ENCODE measurements at places on chromosomes 2 and 18.

DNA sequence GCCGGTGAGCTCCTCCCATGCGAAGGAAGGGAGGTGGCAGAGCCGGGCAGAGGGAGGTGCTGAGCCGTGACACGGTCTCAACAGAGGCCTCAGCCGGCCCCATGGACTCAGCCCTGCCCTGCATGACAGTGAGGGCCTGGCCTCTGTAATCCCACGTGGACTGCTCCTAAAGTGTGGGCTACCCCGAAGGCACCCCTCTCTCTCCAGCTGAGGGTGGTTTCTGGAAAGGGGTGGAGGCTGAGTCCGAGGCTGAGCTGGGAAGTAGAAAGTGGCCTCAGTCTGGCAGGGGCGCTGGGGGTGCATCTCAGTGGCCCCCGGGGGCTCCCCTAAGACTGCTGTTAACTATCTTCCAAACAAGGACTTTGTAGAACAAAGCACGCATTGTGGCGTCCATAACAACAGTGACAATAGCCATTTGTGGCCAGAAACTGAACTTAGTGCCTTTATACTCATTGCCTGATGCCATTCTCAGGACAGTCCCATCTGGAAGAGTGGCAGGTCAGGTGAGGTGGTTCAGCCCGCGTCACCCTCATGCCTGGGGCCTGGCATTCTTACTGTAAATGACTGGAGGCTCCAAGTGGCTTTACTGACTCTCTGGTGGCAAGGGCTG lies 192.4 kb downstream of the TWIST2 start:
- ATAC-seq, result no peak

DNA sequence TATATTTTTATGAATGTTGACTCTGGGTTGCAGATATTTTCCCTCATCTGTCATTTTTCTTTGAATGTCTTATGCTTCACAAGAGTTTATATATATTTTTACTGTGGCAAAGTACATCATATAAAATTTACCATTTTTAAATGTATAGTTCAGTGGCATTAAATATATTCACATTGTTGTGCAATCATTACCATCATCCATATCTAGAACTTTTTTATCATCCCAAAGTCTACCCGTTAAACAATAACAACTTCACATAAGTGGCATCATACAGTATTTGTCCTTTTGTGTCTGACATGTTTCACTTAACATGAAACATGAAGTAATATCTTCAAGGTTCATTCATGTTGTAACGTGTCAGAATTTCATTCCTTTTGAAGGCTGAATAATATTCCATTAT lies 24.5 kb downstream of the RAB3GAP1 start:
- ATAC-seq, result no peak

GRCh38 chr18:2529154-2529553 lies 42.2 kb downstream of the METTL4 start:
- ATAC-seq, result no peak

- ATAC-seq, result no peak
These were observed 308.5 kb downstream of the NRXN1 start for GRCh38 chr2:50723286-50723938.

GRCh38 chr2:215365184-215365658 lies 53.4 kb downstream of the ATIC start:
- no peak for ATAC-seq

Measured in esophagus mucosa (tissue), 1 donor.